Right lobe of liver (tissue), 6 donors: ENCODE measurements at places on chromosomes 7 and 10.

- no peak for DNase-seq
Observed at GRCh38 chr7:94179466-94179865, 175.3 kb upstream of the BET1 start.

- no peak for DNase-seq
Observed at GRCh38 chr10:49598986-49599385, 11.1 kb upstream of the SLC18A3 start.

GRCh38 chr7:83575436-83575835 lies 73.5 kb downstream of the SEMA3E start:
- no peak for DNase-seq

DNA sequence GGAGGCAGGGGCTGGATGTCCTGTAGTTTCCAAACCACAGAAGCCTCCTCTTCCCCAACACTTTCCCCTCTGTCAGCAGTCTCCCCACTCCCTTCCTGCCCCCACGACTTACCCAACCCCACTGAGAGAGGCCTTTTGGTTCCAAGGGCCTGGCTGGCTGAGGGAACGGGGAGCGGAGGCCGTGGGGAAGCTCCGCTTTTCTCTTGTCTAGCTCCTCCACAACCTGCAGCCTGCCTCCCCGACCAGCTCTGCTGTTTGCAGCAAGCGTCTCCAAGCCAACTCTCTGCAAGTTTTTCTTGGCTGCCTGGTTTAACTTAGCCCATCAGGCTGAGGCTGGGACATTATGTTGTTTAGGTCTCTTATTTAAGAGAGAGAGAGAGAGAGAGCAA lies 126.8 kb downstream of the NEURL1 start:
- DNase-seq: no peak

DNA sequence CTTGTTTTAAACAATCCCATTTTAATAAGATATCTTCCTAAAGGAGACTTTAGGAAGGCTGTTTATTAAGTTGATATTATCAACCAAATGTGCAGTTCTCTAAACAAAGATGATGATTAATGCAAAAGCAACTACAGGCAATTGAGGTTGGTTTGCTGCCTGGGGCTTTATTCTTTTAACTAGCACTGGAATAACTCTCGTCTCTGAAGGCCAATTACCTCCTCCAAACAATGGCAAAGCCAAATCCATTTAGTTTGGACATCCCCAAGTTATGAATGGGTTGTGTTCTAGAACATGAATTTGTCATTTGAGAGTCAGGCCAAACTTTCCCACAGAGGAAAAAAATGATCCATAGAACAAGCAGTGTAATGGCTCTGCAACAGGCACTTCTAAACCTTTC lies 114.1 kb downstream of the SLC16A9 start:
- DNase-seq: no peak

- DNase-seq: no peak
Observed at GRCh38 chr10:35074266-35074665, 15.9 kb downstream of the CUL2 start.

GRCh38 chr10:95260397-95260881 lies 30.4 kb downstream of the PDLIM1 start:
- DNase-seq: no peak

DNA sequence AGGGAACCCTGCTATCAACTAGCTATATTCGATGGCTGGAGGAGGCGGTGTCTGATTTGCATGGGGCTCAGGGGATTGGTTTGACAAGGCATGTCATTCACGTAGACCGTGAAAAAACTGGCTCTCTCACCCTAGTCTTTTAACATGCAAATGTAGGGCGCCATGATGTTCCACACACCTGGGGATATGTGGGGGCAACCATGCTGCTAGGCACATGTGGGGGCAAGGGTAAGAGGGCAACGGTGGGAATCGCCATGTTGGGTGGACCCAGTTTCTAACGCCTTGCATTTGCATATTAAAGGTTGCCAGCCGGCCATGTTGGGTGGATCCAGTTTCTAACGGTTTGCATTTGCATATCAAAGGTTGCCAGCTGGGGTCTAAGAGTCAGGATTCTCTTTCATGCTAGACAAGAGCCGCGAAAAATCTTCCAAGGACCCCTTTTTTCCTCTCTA lies 419.2 kb upstream of the NFE2L3 start:
- no peak for DNase-seq

GRCh38 chr10:119189811-119190282 lies 11.2 kb upstream of the PRDX3 start:
- no peak for DNase-seq

DNA sequence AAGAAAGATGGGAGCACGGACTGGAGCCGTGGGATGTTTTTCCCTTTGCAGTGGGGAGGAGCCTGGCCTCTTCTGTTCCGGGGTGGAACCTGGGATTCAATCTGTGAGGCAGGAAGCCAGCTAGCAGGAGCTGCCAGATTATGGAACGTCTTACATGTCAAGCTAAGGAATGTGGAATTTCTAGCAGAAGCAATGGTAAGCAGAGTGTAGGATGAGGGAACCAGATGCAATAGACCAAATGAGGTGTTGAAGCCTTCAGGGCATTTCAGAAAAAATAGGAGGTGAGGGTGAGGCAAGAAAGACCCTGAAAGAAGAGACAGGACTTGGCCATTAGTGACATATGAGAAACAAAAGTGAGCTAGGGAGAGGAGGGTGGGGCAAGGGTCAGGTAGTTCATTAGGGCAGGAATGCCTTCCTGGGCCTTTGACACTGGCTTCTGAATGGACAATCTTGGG lies 105.5 kb downstream of the CHN2 start:
- no peak for DNase-seq

DNA sequence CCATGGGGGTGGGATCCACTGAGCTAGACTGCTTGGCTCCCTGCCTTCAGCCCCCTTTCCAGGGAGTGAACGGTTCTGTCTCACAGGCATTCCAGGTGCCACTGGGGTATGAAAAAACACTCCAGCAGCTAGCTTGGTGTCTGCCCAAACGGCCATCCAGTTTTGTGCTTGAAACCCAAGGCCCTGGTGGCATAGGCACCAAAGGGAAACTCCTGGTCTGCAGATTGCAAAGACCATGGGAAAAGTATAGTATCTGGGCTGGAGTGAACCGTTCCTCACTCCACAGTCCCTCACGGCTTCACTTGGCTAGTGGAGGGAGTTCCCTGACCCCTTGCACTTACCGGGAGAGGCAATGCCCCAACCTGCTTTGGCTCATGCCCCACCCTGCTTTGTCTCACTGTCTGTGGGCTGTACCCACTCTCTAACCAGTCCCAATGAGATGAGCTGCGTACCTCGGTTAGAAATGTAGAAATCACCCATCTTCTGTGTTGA lies 62.7 kb downstream of the PPP1R9A start:
- DNase-seq: no peak

GRCh38 chr10:11721806-11722205 lies 20.4 kb upstream of the ECHDC3 start:
- no peak for DNase-seq
